Germinal center (tissue), 1 donor: ENCODE measurements at places on chromosomes 7 and 10.

DNA sequence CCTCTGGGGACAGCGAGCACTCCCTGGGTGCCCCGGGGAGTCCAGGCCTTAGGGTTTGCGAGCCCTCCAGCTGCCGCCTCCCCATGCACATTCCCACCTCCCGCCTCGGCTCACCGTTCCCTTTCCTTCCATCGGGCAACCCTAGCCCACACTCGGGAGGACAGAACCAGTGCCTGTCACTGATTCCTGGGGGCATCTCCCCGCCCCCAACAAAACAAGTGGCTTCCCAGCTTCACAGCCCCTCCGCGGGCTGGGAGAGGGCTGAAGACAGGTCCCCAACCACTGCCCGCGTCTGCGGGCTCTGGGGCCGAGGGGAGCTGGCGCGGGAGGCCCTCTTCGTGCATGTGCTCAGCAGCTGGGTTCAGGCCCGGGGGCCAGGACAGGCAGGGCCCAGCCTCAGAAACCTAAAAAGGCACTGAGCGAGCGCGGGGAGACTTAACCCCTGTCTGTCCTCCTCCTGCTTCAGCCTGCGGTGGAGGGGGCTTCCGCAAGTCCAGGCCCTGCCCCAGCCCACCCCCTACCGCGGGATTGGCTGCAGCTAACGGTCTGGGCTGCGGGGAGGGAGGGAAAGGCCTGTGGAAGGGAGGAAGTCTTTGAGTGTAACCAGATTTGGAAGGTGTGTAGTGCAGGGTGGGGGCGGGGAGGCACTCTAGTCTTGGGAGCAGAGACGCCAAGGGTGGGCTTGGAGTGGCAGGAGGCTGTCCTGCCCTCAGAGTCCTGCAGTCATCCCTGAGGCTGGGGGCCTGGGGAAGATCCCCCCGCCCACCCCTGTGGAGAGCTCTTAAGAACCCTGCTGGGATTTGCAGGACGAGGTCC, 1.2 kb downstream of the FLNC start:
- DNase-seq, result no peak

DNA sequence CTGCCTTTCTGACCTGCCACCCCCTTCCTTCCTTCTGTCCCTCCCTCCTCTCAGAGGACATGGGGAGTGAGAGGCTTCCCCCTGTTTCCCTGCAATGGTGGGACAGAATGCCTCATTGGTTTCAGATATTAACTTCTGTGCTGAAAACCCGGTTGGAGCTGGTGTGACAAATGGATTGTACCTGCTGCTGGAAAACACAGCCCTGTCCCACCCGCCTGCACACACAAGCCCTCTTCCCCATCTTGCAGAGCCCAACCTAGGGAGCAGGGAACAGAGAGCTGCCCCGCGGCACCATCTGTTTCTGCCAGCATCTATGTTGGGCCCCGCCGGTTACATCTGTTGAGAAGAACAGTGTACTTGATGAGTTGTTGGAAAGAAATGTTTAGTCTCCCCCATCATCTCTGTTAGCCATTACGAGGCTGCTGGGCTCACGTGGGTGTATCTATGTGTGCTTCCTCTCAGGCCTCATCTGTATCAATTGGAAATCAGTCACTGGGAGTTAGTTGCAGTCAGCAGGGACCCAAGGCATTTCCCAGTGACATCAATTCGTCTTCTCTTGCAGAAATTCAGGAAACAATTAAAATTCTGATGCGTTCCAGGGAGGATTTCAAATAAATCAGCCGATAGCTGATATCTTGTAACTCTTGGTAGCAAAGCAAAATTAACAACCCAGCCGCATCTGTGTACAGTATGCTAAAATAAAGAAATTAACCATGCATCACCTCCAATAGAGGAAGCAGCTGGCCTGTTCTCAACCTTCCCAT, 725.6 kb upstream of the GALNT17 start:
- DNase-seq, result peak; percentile 47

DNA sequence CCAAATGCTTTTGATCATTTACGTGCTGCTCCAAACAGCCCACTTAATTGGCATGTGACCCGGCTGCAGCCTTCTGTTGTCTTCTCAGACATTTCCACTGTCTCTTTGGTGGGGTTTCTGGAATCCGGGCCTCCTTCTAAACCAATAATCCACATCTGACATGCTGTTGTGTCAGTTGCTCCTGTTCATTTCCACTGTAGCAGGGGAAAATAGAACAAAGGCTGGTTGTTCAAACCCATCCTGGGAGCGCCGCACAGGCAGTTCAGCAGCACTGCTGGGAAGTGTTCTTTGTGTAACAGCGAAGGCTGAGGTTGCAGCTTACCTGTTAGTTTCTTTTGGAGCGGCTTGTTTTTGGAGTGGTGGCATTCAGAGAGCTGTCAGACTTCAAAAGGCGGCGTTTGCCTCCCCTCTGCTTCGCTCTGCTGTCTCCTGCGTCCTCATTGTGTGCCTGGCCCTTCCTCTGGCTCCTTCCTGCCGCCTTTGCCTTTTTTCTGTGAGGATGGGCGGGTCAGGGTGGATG, 149.4 kb downstream of the SNX10 start:
- DNase-seq, result no peak

- DNase-seq, result no peak
Measured at GRCh38 chr7:47314248-47314647, 267.7 kb downstream of the TNS3 start.

DNA sequence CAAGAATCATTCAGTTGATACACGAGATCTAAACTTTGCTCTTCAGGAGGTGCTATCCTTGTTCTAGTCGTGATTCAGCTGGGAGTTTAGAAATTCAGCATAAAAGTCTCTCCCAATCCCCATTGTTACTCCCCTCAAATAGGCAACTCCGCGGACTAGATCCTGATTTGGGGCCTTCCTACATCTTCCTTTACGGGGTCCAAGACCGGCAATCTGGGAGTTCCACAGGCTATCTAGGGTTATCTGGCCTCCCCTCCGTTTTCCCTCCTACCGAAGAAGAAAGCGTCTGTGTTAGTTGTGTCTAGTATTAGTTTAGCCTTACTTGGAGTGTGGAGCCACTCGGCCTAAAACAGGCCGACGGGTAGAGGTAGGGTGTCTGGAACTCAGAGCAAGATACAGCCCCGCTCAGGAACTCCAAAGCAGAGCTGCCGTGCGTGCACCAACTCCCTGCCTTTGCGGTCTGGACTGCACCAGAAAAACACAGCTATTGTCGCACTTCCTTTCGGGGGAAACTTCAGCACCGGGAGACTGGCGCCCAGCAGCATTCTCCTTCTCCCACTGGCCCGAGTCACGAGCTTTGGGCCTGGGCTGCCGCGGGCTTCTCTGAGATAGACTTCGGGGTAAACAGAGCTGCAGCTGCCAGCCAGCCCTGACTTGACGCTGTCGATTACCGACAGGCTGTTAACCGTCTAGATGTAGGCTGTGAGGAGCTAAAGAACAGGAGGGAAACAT, 1.5 kb upstream of the DLX5 start:
- no peak for DNase-seq

GRCh38 chr10:25978771-25979170, 44.7 kb downstream of the MYO3A start:
- no peak for DNase-seq

DNA sequence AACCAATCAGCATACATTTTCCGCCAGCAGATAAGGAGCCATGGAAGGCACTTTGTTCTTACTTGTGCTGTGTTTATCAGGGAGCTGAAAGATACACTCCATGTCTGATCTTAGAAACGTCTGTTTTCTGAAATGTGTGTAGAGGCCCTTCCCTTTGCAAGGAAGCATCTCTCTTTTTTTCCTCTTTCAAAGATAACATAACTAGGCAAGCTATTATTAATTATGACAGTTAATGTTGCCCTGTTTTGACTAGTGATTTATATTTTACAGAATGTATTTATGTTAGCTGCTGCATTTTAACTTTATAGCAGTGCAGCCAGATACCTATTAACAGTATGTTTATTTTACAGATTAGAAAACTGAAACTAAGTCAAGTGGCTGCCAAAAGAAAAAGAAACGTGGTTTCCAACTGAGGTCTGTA, 683.2 kb upstream of the IGFBP3 start:
- DNase-seq, result no peak

- no peak for DNase-seq
Measured at GRCh38 chr7:121164247-121164646, 164.6 kb upstream of the WNT16 start.

DNA sequence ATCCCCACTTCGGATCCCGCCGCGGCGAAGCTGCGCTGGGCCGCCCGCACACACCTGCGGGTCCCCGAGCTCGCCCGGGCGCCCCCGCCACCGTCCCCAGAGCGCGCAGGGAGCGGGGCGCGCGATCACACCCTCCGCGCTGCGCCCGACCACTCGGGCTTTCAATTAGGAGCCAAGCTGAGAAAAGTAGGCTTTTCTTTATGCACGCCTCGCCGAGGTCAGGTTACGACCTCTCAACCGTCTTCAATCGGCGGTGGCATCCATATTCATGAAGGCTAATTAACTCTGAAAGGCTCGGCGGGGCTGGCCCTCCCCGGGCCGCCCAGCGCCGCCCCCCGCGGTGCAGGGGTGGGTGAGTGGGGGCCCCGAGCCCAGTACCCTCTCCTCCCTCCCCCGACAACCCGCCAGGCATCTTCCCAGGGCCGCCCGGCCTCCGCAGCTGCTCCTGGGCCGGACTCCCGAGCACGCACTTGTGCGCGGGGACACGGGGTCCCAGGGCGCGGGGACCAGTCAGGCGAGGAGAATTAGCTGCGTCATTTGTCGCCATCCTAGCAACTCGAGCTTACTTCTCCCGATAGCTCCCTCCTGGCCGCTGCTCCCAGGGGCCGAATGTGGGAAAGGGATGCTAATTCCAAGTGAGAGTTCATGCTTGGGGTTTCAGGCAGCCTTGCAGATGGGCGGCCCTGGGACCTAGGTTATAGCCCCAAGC, 155.5 kb upstream of the LYZL2 start:
- DNase-seq, result peak; percentile 34

DNA sequence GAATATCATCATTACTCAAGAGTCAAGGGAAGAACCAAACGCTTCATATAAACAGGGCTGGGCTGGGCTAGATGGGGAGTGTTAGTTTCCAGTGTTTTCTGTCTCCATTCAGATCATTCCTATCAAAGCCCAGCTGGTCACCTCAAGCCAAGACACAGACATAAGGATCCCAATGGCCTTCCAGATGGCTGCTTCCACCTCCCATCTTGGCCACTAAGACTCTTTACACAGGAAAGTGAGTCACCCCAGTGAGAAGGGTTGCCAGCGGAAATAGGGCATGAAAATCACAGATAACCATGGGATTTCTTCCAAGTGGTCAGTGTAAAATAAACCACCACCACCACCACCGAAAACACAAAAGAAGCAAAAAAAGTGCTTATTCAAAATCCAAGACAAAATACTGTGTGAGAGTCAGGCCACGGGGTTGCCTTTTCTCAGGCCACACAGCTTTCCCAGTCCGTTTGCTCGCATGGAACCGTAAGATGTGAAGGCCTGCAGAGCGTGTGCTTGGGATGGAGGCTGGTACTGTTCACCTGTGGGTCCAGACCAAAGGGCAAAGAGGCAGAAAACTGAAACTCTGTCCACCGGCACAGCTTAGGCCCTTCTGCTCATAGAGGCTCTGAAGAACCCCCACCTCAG, 5.6 kb downstream of the PRSS2 start:
- no peak for DNase-seq

DNA sequence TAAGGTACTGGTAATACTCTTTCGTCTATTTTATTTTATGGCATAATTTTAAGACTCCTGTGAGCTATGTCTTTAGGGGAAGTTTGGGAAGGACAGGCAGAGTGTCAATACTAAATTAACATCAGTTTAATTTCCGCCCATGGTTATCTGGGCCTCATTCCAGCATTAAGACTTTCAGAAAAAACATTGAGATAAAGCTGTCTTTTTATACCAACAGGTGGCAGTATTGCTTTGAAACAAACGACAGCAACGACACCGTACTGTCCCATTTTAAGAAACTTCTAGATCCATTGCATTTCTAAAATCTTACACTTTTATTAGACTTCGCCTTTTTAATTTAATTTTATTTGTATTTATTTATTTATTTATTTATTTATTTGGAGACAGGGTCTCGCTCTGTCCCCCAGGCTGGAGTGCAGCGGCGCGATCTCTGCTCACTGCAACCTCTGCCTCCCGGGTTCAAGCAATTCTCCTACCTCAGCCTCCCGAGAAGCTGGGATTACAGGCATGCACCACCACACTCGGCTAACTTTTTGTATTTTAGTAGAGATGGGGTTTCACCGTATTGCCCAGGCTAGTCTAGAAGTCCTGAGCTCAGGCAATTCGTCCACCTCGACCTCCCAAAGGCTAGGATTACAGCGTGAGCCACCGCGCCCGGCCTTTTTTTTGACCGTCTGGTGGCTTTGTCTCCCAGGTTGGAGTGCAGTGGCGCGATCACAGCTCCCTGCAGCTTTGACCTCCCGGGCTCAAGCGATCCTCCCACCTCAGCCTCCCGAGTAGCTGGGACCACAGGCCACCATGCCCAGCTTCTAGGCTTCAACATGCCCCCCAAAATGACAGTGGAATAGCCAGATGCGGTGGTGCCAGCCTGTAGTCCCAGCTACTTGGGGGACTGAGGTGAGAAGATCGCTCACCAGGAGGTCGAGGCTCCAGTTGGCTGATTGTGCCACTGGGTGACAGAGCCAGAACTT, 78.7 kb upstream of the C1GALT1 start:
- peak; percentile 55 for DNase-seq

DNA sequence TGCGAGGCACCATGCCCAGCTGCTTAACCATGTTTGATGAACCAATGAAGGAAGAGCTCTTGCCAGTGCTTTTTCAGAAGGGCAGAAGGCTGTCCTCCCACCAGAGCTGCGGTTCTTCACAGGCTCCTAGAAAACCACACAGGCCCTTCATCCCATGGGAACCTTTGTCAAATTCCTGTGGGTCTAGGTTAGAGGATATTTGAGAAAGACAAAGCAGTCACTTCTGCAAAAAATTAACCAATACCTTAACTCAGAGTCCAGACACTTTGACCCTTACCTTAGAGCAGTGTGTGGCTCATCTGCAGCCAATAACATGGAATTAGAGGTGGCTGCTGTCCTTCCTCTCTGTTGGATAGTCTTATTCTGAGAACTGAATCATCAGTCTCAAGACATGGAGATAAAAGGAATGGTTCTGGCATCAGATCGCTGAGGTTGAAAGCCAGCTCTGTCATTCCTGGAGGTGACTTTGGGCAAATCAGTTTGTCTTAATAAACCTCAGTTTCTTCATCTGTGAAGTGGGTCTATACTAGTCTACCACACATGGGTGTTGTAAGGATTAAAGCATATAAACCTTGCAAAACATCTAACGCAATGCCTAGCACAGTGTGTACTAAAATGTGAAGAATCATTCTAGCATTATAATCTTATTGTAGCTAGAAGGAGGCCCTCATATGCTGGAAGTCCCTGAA, 65.1 kb upstream of the PIP4K2A start:
- DNase-seq, result no peak

- DNase-seq, result no peak
Measured at GRCh38 chr7:28032738-28033380, 147.7 kb downstream of the JAZF1 start.
